ENCODE measurements at places on chromosomes 6 and 20.

GRCh38 chr20:58905236-58905635 lies 52.7 kb downstream of the GNAS start:
- DNase-seq, result no peak

GRCh38 chr20:1225783-1226654 lies at the start of gene RAD21L1:
Gene RAD21L1, plus strand, starts transcription at chr20:1226044. Its CDS starts 2,410 bp downstream, at chr20:1228454.
- DNase-seq, result peak; percentile 79

DNA sequence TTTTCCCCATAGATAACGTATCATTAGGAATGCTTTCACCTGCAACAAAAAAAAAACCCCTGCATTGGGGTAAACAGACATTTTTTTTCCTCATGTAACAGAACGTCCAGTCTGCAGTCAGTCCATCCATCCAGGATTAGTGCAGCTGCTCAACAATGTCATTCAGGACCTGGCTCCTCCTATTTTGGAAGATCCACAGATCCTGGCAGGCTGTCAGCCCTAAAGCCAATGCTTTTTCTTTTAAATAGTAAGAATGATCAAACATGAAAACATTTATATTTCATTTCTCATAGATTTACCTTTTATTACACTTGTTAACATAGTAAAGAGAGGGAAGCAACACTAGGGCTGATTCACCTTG lies 116.5 kb upstream of the CCDC28A start:
- no peak for DNase-seq

- no peak for DNase-seq
These were observed 12.0 kb downstream of the SLC12A5 start for GRCh38 chr20:46040902-46041535.

DNA sequence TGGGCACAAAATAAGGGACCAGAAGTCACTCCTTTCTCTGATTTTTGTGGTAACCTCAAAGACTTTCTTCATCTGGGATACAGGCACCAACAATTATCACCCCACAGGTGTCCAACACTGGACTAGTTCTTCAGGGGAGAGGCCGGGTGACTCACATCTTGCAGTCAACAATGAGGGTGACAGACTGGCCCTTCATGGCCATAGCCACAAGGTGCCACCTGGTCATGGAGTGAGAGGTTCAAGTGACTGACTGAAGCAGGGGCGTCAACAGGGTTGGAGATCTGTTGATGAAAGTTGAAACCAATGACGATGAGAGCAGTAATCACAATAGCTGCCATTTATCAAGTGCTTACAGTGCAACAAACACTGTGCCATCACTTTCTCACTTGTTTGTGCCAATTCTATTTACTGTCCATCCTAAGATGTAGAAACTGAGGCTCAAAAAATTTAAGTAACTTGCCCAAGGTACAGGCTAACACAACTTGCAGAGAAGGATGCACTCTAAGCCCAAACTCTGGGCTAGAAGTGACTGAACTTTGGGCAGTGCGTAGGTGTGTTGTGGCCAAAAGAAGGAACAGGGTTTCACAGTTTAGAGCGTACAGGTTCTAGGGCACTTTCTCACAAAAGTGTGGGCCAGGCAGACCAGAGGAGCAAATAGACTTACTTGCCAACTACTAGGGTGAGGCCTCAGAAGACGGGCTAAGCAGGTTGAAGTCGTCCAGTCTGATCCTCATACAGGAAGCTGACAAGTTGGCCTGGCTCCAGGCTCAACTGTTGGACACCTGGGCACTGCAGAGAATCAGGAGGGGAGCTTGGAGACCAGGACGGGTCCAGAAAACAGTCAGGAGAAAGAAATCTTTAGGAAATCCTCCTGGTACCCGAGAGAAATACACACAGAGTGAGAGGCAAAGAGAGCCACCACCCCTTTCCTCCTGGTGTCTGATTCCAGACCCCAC lies 30.4 kb downstream of the HLA-DPB1 start:
- no peak for DNase-seq

DNA sequence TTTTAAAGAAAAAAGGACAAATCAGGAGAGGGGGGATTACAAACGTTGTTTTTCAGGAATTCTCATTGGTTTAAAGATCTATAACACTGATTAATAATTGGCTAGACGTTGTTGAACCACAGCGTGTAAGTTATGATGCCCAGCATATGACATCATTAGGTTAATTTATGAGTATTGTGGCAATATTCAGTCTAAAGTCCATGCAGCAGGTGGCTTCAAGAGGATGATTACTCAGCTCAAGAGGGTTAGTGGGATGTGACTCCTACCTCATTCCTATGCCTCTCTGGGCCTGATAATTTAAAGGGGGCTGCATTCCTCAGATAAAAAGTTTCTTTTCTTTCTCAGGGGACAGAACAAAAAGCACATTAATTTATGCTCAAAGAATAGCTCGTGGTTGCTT lies 1309.0 kb downstream of the EPHA7 start:
- DNase-seq, result no peak

Data from activated CD4-positive, alpha-beta T cell treated with anti-CD3 and anti-CD28 coated beads for 24 hours (primary cell).